Fibroblast of lung (primary cell): ENCODE measurements at places on chromosomes 7 and 10.

DNA sequence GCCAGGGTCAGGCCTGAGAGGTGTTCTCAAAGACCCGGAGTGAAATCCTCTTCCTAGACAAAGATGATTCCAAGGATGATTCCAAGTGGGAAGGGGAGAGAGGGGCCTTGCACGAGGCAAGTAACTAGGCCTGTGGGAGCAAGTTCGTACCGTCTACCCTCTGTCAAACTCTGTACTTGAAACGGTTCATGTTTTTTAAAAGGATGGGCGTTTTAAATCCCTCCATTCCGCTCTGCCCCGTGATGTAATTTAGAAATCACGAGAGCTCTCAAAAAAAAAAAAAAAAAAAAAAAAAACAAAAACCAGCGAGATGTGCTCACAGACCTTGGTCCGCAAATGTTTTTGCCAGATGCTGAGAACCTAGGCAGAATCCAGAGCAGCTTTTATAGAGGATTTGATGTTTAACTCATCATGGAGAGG lies 114.7 kb upstream of the CARD11 start:
- H3K36me3 ChIP-seq = no peaks in the 10 kb centered on the region
- H3K4me3 ChIP-seq = no peak overlapping the region
- no peak for DNase-seq
- H3K4me1 ChIP-seq = no peaks in the 10 kb centered on the region
- no peak overlapping the region for H3K27ac ChIP-seq
- no peaks in the 10 kb centered on the region for H3K27me3 ChIP-seq

DNA sequence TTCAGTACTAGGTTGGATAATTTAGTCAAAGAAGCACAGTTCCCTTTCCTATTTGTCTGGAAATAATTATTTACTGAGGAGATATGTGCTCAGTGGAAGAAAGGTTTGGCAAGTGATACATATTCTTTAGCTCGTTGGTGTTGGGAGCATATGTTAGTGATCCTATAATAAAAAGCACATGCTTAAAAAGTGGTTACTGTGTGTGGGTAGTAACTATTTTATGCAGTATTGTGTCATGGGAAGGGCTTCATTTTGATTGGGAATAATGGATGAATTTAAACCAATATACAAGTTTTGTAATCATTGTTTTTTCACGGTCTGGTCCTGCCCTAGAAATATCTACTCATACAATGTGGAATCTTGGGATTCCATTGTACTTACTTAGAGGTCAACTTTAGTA lies 188.7 kb upstream of the PPP1R3A start:
- H3K27me3 ChIP-seq = no peaks in the 10 kb centered on the region
- H3K36me3 ChIP-seq = no peaks in the 10 kb centered on the region
- no peaks in the 10 kb centered on the region for H3K4me1 ChIP-seq
- no peak overlapping the region for H3K27ac ChIP-seq
- H3K4me3 ChIP-seq = no peak overlapping the region

- H3K4me1 ChIP-seq = peaks cover 2% of the 10 kb centered on the region
- H3K36me3 ChIP-seq = peaks cover 29% of the 10 kb centered on the region
- DNase-seq = no peak
These were observed 131.6 kb upstream of the KLF14 start for GRCh38 chr7:130865408-130866236.

DNA sequence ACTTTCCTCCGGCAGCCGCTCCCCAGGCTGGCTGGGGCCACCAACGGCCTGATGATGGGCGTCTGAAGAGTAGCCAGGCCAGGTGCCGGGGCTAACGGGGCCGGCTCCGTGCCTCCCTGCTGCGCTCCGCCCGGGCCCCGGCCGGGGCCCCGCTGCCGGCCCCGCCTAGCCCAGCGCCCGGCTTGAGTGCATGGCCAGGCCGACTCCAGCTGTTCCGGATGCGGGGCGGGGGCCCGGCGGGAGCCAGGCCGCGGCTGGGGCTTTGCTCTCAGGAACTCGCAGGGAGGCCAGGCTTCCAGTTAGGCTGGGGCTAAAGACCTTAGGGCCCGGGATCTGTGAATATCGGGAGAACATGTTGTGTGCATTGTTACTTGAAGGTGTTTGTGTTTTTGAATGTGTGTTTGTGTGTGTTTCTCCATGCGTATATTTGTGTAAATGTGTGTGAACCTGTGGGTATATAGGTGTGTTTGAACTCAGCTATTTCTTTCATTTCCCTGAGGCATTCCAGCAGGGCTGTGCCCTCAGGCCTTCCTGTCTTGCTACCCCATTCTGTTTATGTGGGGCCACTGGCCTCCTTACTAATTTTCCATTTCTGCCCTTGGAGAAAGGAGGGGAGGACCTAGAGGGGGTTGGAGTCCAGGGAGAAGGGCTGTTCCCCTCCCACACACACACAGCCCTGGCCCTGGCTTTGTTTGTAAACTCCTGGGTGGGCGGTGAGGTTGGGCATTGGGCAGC lies 1.1 kb upstream of the LBX1 start:
- no peak for DNase-seq
- no peaks in the 10 kb centered on the region for H3K4me1 ChIP-seq
- no peak overlapping the region for H3K4me3 ChIP-seq

DNA sequence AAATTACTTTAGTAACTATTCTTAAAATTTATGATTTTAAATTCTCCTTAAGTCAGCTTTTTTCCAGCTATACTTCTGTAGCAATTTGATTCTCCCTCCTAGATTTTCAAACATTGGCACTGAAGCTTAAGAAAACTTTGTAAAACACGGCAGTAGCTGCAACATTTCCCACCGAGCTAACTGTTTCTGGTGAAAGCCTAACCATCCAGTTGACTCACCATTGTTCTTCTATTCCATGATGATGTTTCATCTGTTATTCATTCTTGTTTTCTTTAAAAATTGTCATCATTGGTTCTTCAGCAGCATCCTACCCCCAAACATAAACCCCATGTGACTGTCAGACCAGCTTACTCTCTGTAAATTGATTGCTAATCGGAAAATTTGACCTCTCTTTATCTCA lies 312.3 kb downstream of the DGKB start:
- H3K4me3 ChIP-seq = no peak overlapping the region
- no peak overlapping the region for H3K27ac ChIP-seq
- no peaks in the 10 kb centered on the region for H3K4me1 ChIP-seq
- H3K36me3 ChIP-seq = no peaks in the 10 kb centered on the region

GRCh38 chr7:6360841-6361240 lies 86.9 kb downstream of the DAGLB start:
- no peak overlapping the region for H3K27ac ChIP-seq
- H3K27me3 ChIP-seq = no peaks in the 10 kb centered on the region
- H3K4me1 ChIP-seq = no peaks in the 10 kb centered on the region
- no peak for DNase-seq
- H3K36me3 ChIP-seq = no peaks in the 10 kb centered on the region
- H3K4me3 ChIP-seq = no peak overlapping the region

DNA sequence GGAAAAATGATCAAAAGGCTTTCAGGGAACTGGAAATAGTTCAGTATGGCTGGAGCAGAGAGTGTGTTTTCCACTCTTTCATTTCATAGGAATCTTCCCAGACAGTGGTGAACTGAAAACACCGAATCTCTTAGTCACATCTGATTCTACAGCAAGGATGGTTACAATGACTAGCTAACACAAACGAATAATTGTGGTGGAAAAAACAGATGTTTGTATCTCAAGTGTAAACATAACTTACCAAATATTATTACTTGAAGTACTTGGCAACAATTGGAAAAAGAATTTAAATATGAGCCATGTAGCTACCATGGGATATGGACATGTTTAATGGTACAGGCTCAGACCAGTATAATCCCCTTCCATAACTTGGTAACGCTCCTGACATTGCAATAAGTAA lies 21.1 kb upstream of the BPGM start:
- no peak overlapping the region for H3K4me3 ChIP-seq
- H3K27me3 ChIP-seq = no peaks in the 10 kb centered on the region
- peak; percentile 60 for DNase-seq
- H3K27ac ChIP-seq = no peak overlapping the region
- H3K4me1 ChIP-seq = peaks cover under 1% of the 10 kb centered on the region

- H3K4me3 ChIP-seq = no peak overlapping the region
- no peak overlapping the region for H3K27ac ChIP-seq
- H3K4me1 ChIP-seq = no peaks in the 10 kb centered on the region
- DNase-seq = no peak
These were observed 24.8 kb downstream of the NEUROD6 start for GRCh38 chr7:31315758-31316157.

GRCh38 chr7:124429923-124430322 lies 335.7 kb downstream of the GPR37 start:
- no peaks in the 10 kb centered on the region for H3K27me3 ChIP-seq
- no peak for DNase-seq
- H3K27ac ChIP-seq = no peak overlapping the region

DNA sequence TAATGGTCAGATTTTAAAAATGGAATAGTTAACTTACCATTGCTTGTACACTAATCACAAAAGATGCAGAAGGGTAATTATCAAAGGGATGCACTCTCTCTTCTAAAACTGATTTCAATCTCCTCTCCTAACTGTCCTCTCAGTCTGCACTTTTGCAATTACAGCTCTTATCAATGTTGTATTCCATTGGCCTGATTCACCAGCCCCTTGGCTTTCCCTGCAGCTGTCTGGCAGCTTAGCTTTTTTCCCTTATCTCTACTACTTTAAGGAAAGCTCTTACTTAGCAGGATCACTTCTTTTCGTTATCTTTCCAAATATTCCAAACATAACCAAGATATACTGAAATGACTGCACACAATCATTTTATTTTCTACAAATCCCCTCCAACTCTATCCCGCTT lies 448.8 kb downstream of the GRM8 start:
- H3K36me3 ChIP-seq = no peaks in the 10 kb centered on the region
- H3K4me1 ChIP-seq = no peaks in the 10 kb centered on the region
- peak; percentile 32 for DNase-seq

DNA sequence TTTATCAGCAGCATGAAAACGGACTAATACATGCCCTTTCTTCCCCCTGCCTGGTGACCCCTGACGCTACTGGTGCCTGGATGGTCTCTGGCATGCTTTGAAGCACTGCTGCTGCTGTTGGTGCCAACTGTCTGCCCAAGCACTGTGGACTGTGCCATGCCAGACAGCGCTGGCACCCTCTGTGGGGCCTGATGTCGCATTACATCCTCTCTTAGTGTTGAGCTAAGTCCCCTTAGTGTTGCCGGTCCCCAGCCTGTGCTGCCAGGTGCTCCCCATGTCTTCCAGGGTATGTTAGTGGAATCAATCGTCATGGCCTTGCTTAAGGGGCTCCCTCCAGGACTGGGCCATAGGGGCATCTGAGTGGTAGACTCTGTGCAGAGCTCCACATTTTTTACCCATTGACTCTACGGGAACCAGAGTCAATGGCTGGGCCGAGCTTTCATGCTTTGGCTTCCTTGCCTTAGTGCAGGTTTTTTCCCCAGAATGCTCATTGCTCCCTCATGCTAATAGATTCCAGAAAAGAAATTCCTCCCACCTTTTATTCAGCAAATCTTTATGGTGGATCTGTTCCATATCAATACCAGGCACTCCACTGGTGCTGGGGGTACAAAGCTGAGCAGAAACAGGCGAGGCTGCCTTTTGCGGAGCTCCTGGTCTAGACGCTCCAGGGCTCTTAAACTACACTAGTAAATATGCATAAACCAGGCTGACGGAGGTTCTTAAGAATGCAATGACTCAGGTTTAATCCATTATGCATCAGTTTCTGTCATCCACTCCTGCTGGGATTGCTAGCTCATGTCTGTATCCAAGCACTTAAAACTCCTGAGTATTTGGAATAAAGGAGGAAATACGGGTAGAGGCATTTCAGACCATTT lies 21.8 kb upstream of the MRC1 start:
- H3K4me3 ChIP-seq = no peak overlapping the region
- DNase-seq = peak; percentile 98
- H3K36me3 ChIP-seq = no peaks in the 10 kb centered on the region
- H3K4me1 ChIP-seq = peaks cover 7% of the 10 kb centered on the region

DNA sequence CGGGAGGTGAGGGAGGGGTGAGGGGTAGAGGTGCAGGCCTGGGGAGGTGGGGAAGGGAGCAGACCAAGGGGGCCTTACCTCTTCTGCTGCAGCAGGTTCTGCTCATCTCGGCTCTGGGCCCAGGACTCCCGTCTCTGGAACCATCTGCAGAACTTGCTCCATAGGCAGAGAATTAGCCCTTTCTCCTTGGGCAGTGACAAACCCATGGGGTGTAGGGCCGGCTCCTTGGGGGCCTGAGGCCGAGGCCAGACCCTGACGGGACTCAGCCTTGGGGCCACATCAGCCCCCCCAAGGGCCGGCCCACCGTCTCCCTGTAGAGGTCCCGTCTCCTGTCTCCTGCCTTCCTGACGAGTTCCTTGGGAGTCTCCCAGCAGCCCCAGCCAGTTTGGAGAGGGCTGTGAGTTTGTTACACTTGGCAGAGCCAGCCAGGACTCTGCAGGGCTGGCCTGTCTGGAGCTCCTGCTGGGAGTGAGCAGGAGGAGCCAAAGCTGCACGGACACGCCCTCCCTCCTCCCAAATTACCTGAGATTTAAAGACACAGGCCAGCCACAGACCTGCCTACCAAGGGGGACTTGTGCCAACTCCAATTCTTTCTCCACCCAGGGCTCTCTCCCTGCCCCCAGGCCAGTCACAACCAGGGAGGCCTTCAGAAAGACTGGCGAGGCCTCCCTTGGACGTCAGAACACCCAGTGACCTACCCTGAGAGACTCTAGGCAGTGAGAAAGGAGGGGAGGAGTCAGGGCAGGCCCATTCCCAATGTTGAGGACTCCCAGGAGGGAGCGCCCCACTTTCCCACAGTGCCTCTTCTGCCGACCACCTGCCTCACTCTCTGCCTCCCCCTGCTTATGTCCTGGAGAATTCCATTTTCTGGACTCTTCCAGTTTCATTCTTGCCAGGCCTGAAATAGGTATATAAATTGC lies at the start of gene TRPV6:
TRPV6 (minus strand) TSS at position 435 of the 920 bp plus-strand sequence.
- H3K4me1 ChIP-seq = no peaks in the 10 kb centered on the region
- no peak for DNase-seq
- no peaks in the 10 kb centered on the region for H3K36me3 ChIP-seq
- no peak within 1 kb of the TSS for H3K4me3 ChIP-seq
- H3K27ac ChIP-seq = no peak within 1 kb of the TSS

- DNase-seq = no peak
- peaks cover 4% of the 10 kb centered on the region for H3K27me3 ChIP-seq
- no peaks in the 10 kb centered on the region for H3K36me3 ChIP-seq
- H3K27ac ChIP-seq = no peak overlapping the region
- H3K4me3 ChIP-seq = no peak overlapping the region
- H3K4me1 ChIP-seq = no peaks in the 10 kb centered on the region
These were observed 477.9 kb downstream of the PLXNA4 start for GRCh38 chr7:132098327-132098726.

DNA sequence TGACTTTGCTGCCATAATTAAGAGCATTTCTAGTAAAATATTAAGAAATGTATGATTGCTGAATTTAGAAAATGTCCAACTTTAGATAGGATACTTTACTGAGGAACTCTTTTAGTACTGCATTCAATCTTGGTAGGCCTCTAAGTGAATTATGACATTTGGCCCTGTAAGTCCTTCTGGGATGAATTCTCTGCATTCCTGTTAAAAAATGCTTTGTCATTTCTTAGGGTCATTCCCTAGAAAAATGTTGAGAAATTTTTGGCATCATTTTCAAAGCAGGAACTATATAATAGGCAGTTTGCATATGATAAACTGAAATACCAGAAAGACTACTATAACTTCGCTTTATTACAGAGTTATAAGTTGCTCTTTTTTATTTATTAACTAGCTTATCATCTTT lies 69.3 kb upstream of the PRR15 start:
- H3K36me3 ChIP-seq = no peaks in the 10 kb centered on the region
- H3K27ac ChIP-seq = no peak overlapping the region
- no peak overlapping the region for H3K4me3 ChIP-seq
- DNase-seq = peak; percentile 69
- no peaks in the 10 kb centered on the region for H3K27me3 ChIP-seq
- H3K4me1 ChIP-seq = peaks cover under 1% of the 10 kb centered on the region
